ENCODE measurements at places on chromosomes 11 and 22.

GRCh38 chr11:65636108-65637031, 1.5 kb upstream of the SIPA1 start:
- DNase-seq = no peak

DNA sequence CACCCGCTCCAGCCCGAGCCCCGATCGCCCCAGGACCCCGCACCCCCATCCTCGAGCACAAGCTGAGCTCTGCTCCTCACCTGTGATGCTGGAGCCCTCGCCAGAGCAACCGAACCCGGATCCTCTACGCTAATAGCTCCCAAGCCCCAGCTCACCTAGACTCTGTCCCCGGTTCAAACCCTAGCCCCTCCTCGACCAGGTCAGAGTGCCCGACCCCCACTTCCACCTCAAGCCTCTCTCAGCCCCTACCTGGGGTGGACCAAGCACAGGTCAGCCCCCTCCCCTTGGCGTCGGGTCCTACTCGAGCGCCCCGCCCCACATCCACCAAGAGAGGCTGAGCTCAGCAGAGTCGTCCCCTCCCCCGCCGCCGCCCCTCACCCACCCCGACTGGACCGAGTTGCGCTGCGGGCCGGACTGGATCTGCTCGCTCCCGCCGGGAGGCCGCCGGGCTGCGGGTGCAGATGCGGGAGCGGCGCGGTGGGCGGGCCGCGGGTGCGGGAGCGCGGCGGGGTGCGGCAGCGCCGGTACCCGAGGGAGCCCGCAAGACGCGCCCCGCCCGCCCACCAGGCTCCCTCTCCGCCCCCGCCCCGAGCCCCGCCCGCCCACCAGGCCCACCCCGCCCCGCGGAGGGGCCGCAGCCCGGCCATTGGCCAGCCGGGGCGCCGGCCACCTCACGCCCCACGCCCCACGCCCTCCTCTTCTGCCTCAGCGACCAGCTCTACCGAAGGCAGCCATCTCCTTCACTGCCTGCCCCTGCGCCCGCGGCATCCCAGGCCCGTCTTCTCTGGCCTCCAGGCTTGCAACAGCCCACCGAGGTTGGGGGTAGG, 577 bp upstream of the DKK3 start:
- DNase-seq = peak; percentile 96

DNA sequence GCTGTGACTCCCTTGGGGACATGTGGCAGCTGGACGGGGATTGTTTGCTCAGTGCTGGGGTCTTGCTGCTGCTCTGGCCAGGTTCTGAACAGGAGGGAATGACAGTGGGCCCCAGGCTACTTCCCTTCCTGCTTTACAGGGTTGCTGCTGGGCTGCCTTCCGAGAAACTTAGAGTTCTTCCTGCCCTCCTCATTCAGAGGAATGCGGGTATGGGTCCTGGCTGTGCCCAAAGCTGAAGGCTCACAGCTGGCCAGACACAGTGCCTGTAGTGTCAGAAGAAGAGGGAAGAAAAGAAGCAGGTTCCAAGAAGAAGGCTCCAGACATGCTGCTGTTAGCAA, 108.3 kb upstream of the PARVA start:
- no peak for DNase-seq

- no peak for DNase-seq
These were observed 414.5 kb upstream of the SYN3 start for GRCh38 chr22:33472462-33473344.

DNA sequence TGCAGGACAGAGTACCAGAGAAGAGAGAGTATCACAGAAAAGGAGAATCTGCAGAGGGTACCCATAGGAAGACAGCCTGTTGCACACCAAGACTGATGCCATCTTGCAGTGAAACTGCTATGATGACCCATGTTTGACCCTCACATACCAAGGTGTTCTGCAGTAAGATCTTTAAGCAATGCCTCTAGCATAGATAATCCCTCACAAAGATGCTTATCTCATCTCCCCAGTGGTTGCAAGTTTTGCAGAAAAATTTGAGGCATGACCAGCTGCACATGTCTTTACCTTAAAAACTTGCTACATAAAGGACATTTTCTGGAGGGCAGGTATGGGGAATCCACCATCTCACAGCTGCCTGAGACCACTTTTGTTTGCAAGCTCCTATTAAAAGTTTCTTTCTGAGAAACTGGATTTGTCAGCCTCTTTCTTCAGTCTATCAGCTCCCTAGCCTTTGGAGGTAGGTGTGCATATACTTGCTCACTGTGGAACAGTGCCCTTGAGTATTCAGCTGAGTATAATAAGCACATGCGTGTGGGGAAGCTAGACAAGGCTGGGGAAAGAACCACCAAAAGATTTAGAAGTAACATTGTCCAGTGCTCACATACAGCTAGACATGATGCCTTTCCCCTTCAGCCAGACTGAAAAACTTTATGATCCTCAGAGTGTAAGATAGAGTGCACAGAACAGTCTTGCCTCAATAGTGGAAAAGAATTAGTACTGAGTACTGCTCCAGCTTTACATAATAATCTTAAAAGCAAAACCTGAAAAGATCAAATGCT, 100.3 kb upstream of the TEAD1 start:
- DNase-seq = no peak

DNA sequence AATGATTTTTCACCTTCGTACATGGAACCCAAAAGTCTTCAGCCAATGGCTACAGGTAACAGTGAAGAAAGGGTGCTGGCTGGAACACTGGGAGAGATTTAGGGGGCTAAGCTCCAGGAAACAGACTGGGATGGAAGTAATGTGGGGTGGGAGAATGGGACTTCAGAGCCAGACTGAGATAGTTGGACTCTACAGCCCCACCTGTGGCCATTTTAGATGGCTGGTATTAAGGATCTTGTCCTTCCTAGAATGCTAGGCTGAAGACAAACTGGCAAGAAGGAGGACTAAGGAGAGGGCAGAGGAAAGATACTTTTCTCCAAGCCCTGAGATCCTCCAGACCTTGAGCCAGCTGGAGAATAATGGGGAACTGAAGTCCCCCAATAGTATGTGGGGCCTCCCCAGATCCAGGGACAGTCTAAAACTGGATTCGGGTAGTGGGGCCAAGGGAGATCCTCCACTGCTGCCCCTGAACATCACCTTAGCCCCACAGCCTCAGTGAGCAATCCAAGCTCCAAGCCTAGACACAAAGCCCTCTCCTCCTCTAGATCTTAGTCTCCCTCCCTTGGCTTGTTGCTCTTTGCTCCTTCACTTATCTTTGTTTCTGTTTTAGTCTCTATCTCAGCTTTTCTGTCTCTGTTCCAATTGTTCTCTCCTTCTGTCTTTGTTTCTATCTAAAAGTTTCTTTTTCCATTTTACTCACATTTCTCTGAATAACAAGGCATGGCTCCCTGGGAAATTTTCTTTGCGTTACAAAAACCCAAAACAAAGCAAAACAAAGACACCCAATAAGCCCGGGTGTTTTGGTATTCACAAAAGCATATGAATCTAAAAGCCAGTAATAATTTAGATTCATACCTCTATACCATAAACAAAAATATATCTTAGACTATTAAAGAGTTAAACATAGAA, 16.2 kb upstream of the RRAS2 start:
- peak; percentile 36 for DNase-seq

GRCh38 chr22:22085702-22086500, 103.3 kb upstream of the TOP3B start:
- no peak for DNase-seq

All from iPS-NIHi11 (cell line).